ENCODE measurements at places on chromosomes 1 and 21.

- peak; percentile 43 for DNase-seq
These were observed 70.8 kb upstream of the RHOU start for GRCh38 chr1:228664399-228664914.

GRCh38 chr1:28750330-28750729, 13.6 kb downstream of the YTHDF2 start:
- no peak for DNase-seq

DNA sequence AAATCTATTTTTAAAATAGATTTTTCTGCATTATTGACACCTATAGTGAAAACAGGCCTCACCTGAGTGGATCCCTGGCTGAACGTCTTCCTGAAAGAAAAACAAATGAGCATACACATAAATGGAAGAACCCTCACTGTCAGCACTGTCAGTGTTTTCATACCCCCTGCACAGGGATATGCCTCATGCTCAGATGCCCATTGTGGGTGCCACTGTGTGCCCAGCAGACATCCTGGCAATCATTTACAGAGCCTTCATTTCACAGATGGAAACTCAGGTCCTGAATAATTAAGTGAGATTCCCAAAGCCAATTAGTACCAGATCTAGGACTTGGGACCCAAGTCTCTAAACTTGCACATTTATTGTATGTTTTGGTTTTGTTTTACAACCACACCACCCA, 19.9 kb downstream of the FCRL1 start:
- no peak for DNase-seq

DNA sequence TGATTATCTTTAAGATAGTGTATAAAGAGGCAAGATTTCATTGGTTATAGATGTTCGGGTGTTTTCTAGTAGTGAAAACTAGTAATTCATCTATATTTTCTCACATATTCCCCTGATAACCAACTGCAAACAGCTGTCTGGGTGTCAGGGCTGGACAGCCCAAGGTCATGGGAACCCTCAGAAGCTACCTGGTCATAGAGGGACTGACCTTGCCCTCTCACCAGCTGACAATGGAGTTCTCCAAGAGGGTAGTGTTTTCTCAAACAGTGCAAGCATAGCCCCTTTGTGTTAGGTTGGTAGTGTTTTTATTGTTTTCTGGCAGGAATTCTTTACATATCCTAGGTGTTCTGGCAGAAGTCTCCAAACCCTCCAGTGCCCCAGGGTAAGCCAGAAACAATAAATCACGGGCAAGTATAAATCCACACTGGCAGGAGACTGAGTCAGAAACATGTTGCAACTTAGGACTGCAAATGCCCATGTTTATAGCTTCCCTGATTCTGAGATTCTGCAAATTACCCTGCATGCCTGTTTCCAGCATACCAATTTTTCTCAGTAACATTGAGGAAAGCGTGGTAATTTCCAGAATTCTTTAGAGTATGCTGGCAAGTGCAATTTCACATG, 82.8 kb upstream of the ATP1A1 start:
- DNase-seq: no peak

DNA sequence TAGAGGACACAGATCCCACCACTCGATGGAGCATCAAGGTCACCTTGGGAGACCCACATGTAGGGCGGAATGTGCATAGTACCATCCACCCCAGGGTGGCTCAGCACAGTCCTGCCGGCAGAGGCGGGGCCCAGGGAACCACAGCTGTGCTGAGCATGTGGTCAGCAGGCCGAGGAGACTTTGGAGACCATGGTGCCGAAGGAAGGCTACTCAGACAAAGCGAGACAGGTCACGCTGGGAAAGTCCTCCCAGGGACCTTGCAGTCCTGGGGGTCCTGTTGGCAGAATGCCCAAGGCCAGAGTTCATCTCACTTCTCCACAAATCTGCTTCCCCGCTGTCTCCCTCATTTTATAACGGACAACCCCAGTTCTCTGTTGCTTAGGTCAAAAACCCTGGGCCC, 22.5 kb downstream of the WNT3A start:
- DNase-seq: no peak

DNA sequence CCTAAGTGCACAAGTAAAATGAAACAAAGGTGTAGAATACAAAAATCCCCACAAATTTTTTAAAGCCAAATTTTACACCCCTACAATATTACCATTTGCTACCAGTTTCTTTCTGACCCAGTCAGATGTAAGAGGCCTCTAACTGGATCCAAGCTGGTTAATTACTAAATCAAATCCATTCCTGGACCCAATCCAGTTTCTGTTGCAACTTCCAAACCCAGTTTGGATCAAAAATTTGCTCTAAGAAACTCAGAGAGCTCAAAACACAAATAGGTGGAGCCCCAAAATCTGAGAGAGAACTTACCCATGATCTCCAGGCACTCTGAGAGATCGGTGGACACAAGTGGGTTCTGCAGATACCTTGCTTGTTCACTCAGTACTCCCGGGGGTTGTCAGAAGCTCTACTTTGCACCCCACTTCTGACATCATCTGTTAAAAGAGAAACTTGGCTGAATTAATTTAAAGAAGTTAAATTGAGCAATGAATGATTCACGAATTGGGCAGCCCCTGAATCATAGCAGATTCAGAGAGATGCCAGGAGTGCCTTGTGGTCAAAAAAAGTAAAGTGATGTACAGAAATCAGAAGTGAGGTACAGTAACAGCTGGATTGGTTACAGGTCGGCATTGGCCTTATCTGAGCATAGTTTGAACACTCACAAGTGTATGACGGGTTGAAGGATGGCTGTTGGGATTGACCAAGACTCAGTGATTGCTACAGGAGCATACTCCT, 448.0 kb downstream of the KCNT2 start:
- DNase-seq: no peak

- no peak for DNase-seq
These were observed 59.4 kb upstream of the DUSP10 start for GRCh38 chr1:221801251-221801661.

- no peak for DNase-seq
These were observed 217.6 kb downstream of the SDCCAG8 start for GRCh38 chr1:243473227-243474135.
